ENCODE measurements at places on chromosomes 3 and 15.

- no peak for DNase-seq
Observed at GRCh38 chr15:80785335-80785734, 6.2 kb downstream of the CEMIP start.

GRCh38 chr3:172938788-172939187 is 188.3 kb downstream of the ECT2 start:
- DNase-seq = no peak

DNA sequence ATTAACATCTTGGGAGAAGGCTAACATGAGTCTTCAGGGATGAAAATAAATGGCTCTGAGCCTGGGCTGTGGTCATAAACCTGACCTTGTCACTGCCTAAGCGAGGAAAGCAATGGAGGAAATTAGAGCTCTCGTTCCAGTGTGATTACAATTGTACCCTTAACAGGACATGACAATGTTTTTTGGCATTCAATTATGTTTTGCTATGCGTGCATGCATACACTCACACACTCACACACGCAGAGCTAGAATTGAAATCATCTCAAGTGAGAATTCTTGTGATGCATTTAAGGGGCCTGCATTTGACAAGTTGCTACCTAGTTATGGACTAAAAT is 24.1 kb downstream of the ZNF80 start:
- no peak for DNase-seq

DNA sequence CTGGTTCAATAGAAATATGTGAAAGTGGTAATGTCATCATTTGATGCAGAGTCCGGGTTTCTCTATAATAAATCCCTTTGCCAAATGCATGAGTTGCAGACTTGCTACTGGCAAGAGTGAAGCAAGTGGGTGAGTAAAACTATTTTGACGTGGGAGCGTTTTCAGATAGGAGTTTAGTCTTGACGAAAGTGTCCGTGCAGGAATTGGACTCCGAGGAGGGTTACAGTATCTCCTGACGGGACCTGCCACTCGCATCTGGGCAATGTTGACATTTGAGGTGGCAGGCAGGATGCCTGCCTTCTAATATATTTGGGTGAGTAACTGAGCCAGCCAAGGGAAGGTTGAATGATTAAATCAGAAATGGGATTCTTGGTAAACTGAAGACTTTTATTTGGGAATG is 16.0 kb downstream of the CDV3 start:
- no peak for DNase-seq

- no peak for DNase-seq
Observed at GRCh38 chr3:134955874-134956273, 160.8 kb downstream of the EPHB1 start.

DNA sequence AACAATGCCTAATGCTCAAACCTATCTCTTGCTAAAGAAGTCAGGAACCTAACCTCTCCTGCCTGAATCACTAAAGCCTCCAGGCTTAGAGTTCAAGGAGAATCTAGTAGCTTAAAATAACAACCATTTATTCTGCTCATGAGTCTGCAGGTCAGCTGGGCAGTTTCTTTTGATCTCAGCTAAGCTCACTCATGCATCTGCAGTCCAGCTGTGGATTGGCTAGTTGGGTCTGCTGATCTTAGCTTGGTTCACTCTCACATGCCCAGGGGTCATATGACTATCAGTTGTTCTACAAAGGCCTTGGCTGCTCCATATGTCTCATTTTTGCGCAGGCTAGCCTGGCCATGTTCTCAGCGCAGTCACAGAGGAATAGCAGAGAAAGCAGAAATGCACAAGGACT is 109.2 kb upstream of the STT3B start:
- no peak for DNase-seq

- no peak for DNase-seq
Observed at GRCh38 chr15:51992953-51993352, 21.4 kb upstream of the LEO1 start.

GRCh38 chr15:58360421-58361090 is 71.2 kb upstream of the LIPC start:
- no peak for DNase-seq

DNA sequence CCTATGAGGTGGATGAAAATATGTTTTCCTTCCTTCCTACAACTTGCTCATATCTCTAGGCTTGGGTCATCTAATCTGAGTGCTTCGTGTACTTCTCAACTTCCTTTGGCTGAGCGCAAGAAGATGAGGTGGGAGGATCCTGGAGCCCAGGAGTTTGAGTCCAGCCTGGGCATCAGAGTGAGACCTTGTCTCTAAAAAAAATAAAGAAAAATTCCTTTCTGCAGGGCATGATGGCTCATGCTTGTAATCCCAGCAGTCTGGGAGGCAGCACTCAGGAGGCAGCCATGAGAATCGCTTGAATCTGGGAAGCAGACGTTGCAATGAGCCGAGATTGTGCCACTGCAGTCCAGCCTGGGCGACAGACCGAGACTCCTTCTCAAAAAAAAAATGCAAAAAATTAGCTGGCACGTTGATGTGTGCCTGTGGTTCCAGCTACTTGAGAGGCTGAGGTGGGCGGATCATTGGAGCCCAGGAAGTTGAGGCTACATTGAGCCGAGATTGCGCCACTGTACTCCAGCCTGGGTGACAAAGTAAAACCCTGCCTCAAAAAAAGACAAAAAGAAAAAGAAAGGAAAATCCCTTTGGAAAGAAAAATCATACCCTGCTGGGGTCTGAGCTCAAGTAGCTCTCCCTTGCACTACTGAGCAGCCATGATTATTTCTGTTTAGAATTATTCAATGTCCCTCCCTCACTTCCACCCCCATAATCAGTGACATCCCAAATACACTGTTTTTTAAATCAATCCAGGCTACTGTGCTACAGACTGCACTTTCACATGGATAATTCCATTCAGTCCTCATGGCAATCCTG is 28.0 kb upstream of the RAB11A start:
- no peak for DNase-seq

DNA sequence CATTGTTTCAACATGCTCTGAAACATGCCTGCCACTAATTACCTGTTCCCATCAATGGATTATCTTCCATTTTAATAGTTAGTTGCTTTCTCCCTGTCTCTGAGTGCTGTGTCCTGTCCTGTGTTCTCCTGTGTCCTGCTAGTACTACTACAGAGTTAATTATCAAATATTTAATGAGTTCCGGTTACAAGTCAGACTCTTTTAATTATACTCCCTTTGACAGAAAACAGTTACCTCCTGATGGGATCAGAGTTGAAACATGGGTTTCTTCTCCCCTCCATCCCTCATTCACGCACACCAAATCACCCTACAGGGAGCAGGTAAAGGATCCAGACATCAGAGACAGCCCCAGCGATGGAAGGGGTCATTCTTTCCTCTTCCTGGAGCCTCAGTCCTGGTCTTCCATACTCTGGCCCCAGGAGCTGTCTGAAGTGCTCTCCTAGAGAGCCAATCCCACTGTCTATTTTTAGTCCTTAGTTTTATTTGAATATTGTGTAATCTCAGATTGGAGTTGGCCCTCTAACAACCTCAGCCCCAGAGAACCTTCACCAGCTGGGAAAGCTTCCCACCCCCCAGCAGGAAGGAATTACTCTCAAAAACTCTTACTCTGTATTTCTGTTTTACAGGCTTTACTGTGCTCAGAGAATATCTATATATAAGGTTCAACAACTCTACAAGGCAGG is 137.0 kb upstream of the C2CD4B start:
- no peak for DNase-seq

- no peak for DNase-seq
Observed at GRCh38 chr3:128321418-128321817, 145.3 kb downstream of the DNAJB8 start.

DNA sequence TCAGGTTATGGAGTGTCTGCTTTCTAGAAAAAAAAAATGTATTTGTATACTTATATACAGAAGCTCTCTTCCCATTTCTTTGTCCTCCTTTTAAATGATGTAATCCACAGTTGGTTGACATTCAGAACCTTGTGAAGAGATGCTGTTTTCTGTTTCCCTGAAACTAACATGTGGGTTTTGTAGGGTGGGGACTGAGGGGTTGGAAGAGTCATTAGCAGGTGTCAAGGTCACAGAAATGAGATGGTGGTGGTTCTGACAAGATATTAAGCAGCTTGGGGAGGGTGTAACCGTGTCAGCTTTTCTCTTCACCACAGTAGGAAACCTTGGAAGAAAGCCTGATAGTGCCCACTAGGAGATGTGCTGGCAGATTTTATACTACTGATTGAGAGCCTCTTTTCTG is 2.4 kb downstream of the RASA2 start:
- DNase-seq = peak; percentile 48

DNA sequence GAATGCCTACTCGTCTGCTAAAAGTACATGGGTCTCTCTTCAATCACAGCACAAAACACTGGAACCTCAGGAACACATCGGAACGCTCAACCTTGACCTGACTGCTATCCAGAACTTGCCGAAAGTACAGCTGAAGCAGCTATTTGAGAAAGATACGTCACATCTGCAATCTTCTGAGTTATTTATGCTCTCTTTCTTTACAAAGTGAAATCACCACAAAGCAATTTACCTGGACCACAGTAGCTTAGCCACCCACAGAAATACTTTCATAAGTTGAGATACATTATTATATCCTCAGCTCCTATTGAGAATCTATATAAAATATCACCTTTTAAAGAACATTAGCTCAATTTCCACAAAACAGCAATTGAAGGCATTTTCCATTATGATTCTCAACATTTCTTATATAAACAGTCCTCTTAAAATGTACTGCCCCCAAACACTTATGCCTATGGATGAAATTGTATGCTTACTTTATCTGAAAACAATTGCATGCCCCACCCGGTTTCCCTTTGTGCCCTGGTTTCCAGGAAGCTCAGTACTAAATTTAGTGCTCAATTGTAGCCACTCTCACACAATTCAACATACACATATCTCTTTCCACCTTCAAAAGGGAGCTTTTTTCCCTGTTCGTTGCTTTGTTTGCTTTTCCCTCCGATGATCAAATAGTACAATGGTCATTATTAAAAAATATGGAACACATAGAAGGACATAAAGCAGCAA is 31.8 kb downstream of the HEG1 start:
- no peak for DNase-seq

DNA sequence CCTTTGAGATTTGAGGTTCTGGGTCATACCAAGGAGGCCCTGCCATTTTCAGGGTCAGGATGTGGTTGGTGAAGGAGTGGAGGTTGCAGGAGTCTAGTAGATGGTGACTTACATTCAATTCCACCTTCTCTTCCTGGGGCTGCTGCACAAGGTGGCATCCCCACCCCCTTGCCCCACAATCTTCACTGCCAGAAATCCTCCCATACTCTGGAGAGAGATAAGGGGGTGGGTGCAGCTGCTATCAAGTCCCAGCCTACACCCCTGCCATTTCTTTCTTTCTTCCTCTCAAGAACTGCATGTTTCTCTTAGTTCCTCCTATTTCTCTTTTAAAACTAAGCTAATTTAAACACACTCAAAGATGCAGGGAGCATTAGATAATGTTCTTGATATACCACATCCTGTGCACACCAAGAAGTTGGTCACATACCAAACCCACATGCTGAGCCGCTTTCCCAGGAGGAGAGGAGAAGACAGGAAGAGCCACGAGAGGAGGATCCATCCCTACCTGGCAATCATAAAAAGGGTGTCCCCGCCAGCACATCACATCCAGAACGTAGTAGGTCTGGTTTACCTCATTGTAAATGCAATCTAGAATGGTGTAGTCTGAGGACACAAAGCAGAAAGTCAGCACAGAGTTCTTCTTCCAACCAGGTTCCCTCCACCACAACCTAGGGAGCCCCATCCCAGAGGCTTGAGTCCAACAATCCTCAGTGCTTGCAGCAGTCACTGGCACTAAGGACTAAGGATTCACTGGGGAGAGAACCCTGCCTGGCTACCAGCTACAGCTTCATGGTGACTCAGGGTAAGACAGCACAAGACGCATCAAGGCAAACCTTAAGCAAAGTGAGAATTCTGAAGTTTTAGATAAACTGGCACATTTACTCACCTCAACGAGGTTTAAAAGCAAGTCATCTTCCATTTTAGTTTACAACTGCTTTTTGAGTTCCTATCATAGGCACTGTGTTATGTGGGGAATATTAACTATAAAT is 18.5 kb downstream of the SNUPN start:
- DNase-seq = peak; percentile 40

DNA sequence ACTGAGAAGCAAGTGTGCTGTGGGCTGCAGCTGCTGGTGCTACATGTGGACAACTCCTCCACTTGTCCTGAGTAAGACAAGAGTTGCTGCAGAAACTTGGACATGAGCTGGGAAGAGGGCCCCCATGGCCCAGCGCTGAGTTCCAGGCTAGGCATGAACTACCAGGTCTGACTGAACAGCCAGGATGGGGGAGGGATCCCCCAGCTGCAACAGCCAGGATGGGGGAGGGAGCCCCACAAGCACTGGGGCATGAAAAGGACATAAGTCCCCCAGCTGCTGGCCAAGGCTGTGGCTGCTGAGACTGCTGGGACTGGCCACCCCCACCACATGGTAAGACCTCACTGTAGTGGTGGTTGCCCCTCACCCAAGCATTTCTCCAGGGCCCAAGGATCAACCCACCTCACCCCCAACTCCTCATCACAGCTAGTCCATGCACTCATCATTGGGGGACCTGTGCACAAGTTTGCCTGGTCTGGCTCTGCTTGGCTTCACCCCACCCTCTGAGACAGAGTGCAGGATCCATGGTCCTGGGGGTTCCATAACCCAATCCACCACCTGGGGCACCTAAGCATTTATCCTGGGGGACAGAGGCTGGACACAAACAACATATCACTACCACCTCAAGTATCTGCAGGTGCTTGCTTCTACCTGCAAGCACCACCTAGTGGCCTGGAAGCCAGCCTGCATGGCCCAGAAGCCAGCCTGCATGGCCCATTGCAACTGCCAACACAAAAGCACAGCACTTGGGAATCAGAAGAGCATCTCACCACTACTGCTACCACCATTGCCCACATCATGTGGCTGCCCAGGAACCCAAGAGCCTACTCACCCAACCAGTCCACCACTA is 84.5 kb upstream of the STT3B start:
- DNase-seq = peak; percentile 23

DNA sequence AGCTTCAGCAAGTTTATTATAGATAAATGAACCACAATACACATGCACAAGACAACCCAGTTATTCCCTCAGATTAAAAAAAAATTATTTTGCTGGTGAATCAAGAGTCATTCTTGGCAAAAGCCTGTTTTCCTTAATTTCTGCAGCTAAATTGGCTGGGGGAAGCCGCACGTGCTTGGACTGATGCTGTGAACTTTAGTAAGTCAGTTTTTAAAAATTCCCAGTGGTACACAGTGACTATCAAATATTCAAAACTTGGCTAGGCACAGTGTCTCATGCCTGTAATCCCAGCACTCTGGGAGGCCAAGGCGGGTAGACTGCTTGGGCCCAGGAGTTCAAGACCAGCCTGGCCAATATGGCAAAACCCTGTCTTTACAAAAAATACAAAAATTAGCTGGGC is 23.9 kb downstream of the EHD4 start:
- DNase-seq = no peak

DNA sequence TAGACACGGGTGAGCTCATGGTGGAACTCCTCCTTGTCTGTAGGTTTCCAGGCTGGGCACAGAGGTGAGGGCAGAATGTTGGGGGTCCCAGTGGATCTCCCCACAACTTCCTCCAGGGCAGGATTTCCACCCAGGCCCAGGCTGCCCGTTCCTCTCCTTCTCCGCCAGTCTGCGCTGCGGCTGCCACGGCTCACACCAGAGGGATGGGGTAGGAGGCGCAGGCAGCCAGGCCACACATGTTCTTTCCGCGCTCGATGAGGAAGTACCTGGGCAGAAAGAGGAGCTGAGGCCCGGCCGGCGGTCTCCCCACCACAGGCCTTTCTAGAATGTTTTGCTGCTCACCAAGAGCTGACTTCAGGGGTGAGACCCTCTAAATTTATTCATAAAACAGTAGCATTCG is 22.9 kb downstream of the CTSH start:
- DNase-seq = no peak
